GF-D8 (cell line): ENCODE measurements at places on chromosomes 4 and X.

GRCh38 chr4:166981847-166982246 is 252.4 kb downstream of the SPOCK3 start:
- DNase-seq, result no peak

DNA sequence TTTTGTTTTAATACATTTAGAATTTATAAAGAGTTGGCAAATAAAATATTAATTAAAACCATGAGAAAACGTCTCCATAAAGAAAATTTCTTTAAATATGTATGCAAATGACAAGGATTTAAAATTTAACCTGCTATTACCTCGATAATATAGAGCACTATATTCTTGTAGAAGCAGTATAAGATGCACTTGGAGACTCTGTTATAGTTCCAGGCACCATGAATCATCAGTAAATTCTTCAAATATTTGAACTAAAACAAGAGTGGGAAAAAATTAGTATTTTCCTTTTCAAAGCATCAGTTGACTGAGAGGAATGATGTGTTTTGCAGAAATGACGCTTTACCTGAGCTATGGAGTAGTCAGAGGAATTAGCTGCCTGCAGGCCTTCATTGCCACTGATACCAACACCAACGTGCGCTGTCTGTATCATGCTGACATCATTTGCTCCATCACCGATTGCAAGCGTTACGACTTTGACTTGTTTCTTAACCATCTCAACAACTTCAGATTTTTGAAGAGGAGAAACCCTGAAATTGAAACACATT is 67.3 kb downstream of the SHISA3 start:
- DNase-seq, result no peak

- no peak for DNase-seq
Observed at GRCh38 chr4:177070533-177071058, 239.1 kb upstream of the NEIL3 start.

DNA sequence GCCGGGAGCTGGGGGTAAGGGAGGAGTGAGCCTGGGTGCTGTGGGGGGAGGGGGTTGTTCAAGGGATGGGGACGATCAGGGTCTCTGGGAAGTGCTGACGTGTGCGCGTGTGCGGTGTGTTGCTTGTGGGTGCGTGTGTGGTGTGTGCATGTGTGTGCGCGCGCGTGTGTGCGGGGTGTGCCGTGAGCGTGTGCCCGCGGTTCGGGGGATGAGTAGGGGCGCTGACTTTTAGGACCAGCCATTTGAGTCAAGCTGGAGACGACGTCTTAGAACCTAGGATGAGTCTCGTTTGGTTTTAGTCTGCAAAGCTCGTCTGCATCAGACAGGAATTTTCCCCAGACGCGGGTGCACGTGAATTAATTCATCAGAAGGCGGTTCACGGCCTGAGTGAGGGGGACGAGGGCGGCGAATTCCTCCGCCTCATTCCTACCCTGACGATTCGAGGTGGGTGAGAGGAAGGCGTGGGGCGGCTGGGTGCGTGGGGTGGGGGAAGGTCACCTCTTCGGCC is 950 bp upstream of the TMEM271 start:
- no peak for DNase-seq

GRCh38 chr4:123304151-123304964 is 92.2 kb upstream of the SPRY1 start:
- no peak for DNase-seq

- no peak for DNase-seq
Observed at GRCh38 chr4:27638163-27638915, 777.7 kb downstream of the STIM2 start.

- no peak for DNase-seq
Observed at GRCh38 chr4:122224348-122224747, 72.2 kb downstream of the BLTP1 start.

- DNase-seq, result no peak
Observed at GRCh38 chrX:79588233-79588632, 221.1 kb upstream of the ITM2A start.

GRCh38 chr4:36740796-36741310 is 459.4 kb downstream of the DTHD1 start:
- DNase-seq, result no peak

- no peak for DNase-seq
Observed at GRCh38 chr4:47525154-47525819, 40.2 kb downstream of the ATP10D start.

DNA sequence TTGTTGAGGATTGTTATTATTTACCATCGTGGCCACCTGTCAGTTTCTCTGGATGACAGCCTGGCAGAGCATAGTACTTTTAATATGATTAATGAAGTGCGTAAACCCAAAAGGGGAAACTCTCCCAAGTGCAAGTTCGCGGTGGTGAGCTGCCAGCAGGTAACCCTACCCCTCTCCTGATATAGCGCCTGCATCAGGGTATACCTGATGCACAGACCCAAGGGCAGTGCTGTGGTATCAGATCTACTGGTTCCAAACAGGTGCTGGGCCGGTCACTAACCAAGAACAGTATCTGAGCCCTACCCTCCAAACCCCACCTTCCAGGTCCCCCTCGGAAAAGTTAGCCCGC is 1.6 kb downstream of the RNF150 start:
- DNase-seq, result no peak

- DNase-seq, result no peak
Observed at GRCh38 chr4:74319470-74319869, 11.2 kb downstream of the EPGN start.

GRCh38 chrX:69313617-69314290 is 148.5 kb upstream of the PJA1 start:
- no peak for DNase-seq

DNA sequence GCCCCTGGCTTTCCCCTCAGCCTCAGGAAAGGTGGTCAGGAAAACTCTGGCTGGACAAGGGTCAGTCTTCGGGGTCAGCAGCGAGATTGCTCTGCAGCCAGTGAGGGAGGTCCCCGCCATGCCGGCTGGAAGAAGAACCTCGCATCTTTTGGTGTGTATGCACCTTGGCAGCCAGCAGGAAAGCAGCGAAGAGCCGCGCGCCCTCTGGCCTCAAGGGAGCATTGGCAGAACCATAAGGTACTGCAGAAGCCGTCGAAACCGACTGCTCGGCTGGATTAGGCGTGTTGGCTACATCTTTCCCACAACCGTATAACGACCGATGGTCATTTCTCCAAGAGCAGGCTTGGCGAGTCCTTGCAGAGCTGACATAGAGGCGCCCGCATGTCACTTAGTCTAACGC is 48.3 kb downstream of the GPR143 start:
- no peak for DNase-seq

GRCh38 chr4:41384992-41385391 is 128.3 kb downstream of the UCHL1 start:
- DNase-seq, result no peak

DNA sequence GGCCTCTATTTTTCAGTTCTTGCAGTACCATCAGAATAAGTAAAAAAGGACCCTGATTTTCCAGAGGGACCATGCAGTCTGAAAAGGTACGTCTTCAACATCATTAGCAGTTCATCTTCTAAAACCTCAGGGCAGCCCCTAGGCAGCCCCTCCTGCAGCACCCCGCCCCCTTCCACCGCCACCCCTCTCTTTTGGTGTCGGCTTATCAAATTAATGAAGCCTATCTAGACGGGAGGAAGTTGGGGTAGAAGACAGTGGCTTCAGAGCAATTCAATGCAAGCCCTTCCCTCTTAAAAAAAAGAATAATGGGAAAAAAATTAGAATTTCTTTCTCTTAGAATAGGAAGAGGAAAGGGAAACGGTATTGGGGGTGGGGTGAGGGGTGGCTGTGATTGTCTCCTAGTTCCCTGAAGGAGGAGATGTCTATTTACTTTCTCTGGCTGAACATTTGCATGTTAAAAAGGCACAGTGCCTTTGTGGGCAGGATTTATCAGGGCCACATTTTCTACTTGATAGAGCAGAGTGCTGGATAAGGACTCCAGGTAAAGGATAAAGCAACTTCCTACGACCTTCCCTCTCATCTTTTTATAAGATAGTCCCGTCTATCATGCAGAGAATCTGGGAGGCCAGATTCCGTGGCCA is 159.4 kb downstream of the MGST2 start:
- DNase-seq, result no peak

DNA sequence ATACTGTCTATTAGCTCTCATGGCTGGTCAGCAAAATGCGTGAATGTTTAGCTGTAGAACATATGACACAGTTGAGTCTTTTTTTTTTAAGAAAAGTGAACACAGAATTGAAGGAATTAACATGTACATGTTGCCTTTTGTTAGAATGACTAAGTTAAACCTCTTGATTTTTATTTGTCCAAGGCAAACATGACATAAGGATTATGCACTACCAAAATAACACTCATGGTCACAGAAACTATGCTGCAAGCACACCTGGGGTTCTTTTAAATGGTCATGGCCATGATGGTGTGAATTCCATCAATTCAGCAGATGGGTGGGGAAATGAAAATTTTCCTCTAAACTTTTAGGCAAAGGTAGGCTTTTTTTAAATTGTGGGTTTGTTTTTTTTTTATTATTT is 80.1 kb upstream of the CXCL13 start:
- DNase-seq, result no peak
